Hepatic stellate cell (primary cell): ENCODE measurements at places on chromosomes 2 and 18.

DNA sequence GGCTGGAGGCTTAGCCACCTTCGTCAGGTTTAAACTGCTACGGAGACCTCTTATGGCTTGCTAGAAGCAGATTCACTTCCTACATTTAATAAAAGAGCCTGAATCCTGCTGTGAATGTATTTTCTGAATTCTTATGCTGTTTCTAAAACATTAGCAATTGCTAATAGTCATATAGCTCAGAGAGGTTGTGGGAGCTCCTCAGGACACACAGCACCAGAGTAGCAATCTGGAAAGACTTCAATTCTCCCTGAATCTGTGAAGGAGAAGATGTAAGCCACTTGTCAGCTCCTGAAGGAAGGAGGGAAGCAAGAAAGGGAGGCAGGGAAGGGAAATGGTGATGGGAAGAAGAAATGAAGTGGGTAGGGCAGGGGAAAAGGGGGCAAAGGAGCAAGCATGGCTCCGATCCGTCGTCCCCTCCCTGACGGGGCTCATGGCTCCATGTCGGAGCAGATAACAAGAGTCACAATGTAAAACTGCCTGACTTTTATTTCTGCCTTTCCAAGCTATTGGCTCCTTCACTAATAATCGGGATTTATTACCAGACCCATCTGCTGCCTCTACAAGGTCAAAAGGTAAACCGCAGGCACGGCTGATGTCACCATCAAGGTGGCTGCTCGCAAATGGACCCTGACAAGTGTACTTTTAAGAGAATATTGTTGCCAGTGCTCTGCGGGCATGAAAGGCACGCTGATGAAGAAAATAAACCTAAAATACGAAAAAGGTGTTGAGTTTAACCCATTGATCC lies 656.0 kb upstream of the SALL3 start:
- DNase-seq = no peak

DNA sequence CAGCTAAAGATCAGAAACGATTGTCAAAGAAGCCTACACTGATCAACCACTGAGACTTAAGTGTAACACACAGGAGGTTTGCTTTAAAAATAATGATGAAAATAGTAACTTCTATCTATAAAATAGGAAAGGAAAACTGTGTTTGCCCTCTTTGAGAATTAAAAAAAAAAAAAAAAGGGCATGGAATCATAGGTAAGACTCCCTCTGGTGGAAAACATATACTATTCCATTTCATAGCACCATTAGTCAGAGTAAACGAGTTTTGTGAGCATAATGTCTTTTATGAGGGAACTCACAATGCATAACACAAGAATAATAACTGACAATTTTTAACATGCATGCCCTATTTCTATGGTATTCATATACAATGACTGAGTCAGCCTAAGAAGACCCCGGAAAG lies 36.3 kb downstream of the SLC35F5 start:
- peak; percentile 12 for DNase-seq

DNA sequence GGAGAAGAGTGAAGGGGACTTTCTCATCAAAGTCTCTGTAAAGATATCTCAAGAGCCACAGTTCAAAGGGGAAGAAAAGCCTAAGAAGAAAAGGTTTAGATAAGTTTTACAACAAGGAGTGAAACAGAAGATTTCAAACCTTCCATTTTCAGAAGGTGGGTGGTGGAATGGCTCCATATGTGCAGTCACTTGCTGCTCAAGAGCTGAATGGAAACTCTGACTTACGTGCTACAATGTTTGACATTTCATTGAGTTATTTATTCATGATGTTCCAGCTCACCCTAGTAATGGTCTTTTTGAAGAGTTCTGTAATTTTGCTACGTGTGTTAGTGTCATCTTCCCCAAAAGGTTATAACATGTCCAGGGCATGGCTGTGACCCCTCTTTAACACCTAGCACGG lies 21.7 kb downstream of the LCT start:
- no peak for DNase-seq

- no peak for DNase-seq
These were observed 233.3 kb downstream of the MBD2 start for GRCh38 chr18:53991202-53991601.

DNA sequence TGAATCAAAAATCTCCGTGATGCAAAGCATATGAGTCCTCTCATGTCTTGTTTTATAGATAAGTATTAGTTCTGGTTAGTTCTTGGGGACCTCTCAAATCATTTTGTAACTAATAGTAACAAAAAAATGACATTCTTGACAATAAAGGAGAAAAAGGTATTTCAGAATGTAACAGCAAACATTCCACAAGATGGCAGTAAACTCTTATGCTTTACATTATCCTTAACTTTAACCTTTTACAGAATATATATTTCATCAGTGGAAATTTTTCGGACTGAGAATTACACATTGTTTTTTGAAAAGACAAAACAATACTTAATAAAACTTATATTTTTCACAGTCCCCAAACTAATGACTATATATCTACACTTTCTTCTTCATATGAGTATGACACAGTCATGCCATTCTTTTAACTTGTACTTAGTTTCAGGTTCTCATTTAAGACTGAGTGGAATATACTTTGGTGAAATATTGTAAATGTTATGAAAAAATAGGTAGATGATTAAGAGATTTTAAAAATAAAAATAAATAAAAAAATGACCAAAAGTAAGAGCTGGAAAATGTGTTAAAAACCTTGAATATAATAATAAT lies 142.9 kb upstream of the NXPH2 start:
- DNase-seq = no peak

- peak; percentile 92 for DNase-seq
These were observed at the start of gene PKDCC for GRCh38 chr2:42047488-42048298. Gene PKDCC, plus strand, starts transcription at chr2:42048021. Its CDS starts 179 bp downstream, at chr2:42048200.

DNA sequence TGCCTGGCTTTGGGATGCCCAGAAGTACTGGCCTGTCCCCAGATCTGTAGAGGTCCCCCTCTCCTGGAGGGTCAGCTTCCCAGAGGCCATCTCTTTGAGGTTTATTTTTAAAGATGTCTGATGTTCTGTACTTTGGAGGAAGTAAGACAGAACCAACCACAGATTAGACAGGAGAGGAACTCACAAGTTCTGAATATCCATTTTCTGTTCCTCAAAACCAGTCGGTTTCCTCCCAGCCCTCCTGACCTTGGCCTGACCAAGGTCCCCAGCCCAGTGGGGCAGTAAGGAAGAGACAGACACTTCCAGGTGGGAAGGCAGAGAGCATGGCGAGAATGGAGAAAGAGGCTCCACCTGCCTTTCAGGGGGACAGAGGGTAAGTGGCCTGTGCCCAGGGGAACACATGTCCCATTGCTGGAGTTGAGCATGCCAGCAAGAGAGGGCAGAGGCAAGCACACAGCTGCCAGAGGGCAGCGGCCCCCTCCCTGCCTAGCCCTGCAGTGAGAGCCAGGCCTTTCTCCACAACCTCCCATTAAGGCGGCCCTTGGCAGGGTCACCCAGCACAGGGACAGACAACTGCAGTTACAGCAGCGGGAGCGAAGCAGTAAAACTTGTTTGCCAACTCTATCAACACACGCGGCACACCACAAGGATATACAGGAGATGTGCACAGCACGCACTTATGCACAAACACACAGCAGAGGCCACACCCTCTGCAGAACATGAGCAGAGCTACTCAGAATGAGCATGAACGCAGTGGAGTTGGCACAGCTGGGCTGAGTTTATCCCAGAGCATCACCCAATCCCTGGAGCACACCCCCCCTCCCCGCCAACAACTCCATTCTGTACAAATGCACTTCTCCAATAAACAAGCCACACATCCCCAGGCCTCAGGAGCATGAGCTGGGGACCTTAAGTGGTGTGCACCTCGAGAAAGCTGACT lies 18.5 kb upstream of the SEMA4C start:
- DNase-seq = no peak

DNA sequence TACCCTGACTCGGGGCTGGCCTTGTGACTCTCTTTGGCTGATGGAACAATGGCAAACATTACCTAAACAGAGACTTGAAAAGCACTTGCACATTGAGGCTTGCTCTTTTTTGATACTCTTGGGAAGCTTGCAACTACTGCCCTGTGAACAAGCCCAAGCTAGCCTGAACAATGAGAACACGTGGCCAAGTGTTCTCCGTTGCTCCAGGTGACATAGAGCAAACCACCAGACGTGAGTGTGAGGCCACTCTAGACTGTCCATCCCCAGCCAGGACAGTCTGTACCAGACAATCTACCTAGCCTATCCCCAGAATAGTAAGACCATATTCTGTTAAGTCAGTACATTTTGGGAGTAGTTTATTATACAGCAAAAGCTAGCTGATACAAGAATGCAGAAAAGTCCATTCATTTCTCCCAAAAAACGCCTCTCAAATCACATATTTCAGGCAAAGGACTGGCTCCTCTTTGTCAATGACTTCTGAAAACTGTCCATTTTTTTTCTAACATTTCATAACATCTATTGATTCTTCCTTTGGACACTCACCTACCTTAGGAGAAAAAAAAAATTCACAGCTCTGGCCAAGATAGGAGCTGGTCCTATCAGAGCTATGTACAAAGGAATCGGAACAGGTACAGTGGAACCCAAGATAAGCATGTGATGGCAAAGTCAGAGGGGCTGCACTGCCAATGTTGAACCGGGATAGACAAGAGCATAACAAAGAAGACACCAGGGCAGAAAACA lies 142.1 kb upstream of the PKDCC start:
- DNase-seq = no peak

GRCh38 chr2:144159240-144159639 lies 360.7 kb downstream of the ZEB2 start:
- DNase-seq = no peak

- no peak for DNase-seq
These were observed 418.8 kb downstream of the SUCLG1 start for GRCh38 chr2:84040281-84040680.
